Activated CD4-positive, alpha-beta T cell treated with anti-CD3 and anti-CD28 coated beads for 36 hours (primary cell): ENCODE measurements at places on chromosomes 2 and 18.

DNA sequence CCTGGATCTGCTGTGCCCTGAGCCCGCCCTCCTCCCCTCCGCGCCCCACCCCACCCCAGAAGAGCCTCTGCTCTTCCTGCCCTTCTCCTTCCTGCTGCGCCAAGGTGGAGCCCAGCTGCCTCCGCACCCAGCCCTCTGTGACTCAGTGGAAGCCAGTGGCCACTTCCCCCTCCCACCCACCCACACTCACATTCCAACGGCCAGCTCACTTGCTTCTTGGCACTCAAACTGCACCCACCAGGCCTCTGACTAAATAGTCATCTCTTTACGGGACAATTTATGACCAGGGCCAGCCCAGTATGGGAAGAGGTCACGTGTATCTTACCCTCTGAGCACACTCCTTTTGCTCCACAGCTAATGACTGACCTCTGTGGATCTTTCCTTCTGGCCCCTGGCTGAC is 150.4 kb upstream of the SLC1A4 start:
- DNase-seq: no peak

DNA sequence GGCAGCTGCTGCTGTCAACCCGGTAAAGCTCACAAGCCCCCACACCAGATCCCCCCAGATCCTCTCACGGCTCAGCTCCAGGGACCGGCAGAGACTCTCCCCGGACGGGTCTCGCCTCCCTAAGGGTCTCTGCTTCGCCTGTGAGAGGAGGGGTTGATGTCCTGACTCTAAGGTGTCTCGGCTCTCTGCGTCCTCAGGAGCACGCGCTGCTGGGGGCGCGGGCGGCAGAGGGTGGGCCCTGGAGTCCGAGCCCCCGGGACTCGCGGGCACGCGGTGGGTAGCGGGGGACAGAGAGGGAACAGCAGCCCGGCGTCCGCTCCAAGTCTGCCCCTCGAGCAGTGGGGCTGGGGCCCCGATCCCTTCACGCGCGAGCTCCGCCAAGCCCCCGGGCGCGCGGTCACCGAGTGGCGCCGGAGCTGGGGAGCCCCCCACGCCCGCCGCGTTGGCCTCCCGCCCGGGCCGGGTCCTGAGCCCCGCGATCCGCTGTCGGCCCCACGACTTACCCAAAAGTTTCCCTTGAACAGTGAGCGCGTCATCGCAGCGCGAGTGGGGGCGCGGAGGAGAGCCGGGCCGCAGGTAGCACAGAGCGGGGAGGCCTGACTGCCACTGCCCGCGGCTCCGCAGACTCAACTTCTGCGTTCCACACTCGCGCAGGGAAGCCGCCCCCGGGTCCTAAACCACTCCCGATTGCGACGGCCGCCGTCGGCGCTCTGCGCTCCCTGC is at the start of gene PSTPIP2:
Gene PSTPIP2, minus strand, starts transcription at position 608 of the 723 bp plus-strand sequence. Its CDS starts 72 bp downstream, at position 536.
- DNase-seq: peak; percentile 82

DNA sequence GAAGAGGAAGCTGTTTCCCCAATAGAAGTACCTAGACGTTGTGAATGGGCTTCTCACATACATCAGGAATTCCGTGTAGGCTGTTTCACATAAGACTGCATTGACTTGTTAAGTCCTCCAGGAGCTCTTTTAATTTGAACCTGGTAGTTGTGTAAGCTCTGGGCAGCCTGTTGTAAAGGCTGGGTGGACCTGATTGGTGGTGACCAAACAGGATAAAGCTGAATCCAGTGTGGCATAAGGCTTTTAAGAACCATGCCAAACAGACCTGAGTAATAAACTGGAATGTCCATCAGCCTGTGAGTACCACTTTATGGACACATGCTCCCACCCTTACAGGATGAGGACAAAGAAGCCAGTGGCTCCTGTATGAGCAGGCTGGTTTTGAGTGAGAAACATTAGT is 24.1 kb downstream of the RMND5A start:
- no peak for DNase-seq

DNA sequence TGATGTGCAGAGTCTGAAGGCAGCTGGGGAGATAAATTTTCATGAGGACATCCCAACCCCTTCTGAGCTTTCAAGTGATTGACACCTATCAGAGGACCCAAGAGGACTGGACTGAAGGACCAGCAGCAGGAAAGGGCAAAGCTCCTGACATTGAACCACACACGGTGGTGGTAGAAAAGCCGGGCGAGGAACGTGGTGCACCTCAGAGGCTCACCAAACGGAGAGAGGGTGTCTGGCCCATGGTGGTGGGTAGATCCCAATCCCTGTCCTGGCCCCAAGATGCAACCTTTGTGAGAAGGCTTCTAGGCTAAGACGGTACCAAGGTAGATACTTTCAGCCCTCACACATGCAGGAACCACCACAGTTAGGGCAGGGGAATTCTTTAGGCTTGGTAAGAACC is 52.1 kb downstream of the FRZB start:
- no peak for DNase-seq

GRCh38 chr2:172484706-172485105 is 57.3 kb downstream of the ITGA6 start:
- DNase-seq: no peak

- DNase-seq: no peak
These were observed 27.3 kb downstream of the MOB4 start for GRCh38 chr2:197543206-197543605.

GRCh38 chr2:118654945-118655344 is 192.5 kb downstream of the EN1 start:
- no peak for DNase-seq

DNA sequence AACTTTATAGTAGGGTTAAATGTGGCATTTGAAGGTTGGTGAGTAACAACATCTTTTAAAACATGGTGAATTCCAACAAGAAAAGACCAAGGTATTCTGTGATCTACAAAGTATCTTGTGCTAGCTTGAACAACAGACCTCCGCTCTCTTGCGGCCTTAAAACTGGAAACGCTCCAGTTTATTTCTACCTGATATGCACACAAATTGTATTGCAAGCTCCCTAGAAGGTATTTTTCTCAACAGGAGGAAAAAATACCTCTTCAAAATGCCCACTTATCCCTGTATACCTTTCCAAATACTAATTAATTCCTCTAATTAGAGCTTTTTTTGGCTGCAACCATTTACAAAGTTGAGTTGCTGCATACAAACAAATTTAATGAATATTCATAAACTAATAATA is 69.5 kb downstream of the KCNH7 start:
- no peak for DNase-seq

GRCh38 chr18:2963048-2963447 is 49.9 kb downstream of the LPIN2 start:
- peak; percentile 74 for DNase-seq

- DNase-seq: no peak
These were observed 21.7 kb upstream of the CXCR4 start for GRCh38 chr2:136139631-136140030.
